ENCODE measurements at places on chromosomes 1 and 21. TPM values are rescaled to one million over a fixed set of nuclear protein-coding genes. Genes with fewer than 3 reads are reported as not detected.

DNA sequence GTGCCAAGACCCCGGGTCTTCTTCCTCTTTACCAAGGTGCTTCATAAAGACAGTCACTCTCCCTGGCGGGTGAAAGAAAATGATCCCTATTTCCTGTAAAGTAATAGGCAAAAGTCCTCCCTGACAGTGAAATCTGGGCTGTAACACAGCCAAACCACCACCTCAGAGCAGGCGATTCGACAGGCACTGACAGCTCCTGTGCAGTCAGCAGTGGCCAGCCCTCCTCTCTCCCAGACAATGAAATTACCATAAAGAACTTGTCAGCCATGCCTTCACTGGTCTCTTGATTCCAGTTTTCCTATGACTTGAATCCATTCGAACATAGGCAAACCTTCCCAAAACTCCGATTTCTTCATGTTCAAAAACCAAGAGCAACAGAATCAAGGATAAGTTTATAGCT, 492.2 kb upstream of the DAB1 start:
- H3K36me3 ChIP-seq = no peaks in the 10 kb centered on the region
- no peaks in the 10 kb centered on the region for H3K27me3 ChIP-seq
- DNase-seq = no peak
- no peaks in the 10 kb centered on the region for H3K4me1 ChIP-seq
- no peak overlapping the region for H3K4me3 ChIP-seq

- no peak overlapping the region for H3K4me3 ChIP-seq
- H3K27me3 ChIP-seq = no peaks in the 10 kb centered on the region
- no peak for DNase-seq
- no peaks in the 10 kb centered on the region for H3K36me3 ChIP-seq
- H3K4me1 ChIP-seq = no peaks in the 10 kb centered on the region
Measured at GRCh38 chr21:31334648-31335121, 9.4 kb downstream of the TIAM1 start.

DNA sequence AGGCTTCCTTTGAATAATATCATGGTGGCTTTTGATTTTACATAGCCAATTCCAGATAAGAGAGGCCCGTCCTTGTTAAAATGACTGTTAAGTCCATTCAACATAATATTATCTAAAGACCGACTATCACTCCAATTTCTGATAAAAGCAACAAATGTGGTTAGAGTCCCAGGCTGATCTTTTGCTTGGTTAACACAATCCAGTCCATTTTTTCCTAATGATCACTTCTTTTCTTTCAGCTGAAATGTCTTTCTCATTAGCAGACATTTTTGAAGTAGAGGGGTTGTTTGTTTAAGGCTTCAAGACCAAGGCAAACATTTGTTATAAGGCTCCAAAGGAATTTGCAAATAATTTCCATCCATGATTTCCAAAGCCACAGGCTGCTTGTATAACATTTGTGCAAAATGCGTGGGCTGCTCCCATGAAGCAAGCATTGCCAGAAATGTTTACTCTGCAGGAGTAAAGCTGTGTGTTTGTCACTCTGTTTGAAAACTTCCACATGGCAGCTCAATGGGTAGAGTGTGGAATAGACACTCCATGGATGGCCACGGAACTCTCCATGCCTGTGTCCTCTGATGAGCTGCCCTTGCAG, 111.5 kb downstream of the PSMG1 start:
- no peak overlapping the region for H3K4me3 ChIP-seq
- no peak for DNase-seq
- peaks cover 24% of the 10 kb centered on the region for H3K4me1 ChIP-seq
- no peaks in the 10 kb centered on the region for H3K36me3 ChIP-seq
- peak overlapping the region; percentile 71 for H3K27ac ChIP-seq
- no peaks in the 10 kb centered on the region for H3K27me3 ChIP-seq

CCDC30 gene
- total RNA-seq = 7.0 TPM

ATAD3B gene
- total RNA-seq = 23.9 TPM

DNA sequence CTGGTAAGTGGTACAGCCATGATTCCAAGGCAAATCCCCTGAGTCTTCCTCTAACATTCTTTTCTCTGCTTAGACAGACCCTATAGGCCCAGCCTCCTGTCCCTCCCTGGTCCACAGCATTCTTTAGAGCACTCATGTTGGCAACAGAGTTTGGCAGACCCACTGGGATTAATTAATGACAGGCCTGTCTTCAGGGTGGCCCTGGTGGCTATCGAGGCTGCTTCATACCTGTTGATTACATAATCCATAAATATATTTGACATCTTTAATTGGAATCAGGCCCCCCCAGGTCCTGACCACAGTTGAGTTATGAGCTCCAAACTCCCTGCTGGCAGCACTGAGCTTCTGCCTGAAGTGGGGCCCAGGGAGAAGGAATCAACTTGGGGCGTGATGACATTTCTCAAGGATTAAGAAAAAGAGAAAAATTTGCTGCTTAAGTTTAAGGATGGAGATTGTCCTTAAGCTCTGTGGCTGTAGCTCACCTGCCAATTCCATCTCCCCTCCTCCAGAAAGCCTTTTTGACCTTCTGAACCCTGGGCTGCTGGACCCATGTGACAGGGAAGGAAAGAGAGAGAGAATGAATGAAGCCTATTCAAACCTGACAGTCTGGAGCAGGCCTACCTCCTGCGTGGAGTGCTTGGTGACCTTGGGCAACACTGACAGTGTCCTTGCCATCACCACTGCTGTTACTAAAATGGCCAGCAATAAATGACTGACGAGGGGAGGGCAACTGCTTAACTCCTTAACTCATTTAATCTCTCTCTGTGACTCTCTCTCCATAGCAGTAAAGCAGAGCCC, 156.6 kb downstream of the TRABD2B start:
- no peaks in the 10 kb centered on the region for H3K4me1 ChIP-seq
- H3K27ac ChIP-seq = no peak overlapping the region
- no peaks in the 10 kb centered on the region for H3K27me3 ChIP-seq
- H3K36me3 ChIP-seq = no peaks in the 10 kb centered on the region
- no peak for DNase-seq

GBP3 gene
- 47.1 TPM for total RNA-seq

DNA sequence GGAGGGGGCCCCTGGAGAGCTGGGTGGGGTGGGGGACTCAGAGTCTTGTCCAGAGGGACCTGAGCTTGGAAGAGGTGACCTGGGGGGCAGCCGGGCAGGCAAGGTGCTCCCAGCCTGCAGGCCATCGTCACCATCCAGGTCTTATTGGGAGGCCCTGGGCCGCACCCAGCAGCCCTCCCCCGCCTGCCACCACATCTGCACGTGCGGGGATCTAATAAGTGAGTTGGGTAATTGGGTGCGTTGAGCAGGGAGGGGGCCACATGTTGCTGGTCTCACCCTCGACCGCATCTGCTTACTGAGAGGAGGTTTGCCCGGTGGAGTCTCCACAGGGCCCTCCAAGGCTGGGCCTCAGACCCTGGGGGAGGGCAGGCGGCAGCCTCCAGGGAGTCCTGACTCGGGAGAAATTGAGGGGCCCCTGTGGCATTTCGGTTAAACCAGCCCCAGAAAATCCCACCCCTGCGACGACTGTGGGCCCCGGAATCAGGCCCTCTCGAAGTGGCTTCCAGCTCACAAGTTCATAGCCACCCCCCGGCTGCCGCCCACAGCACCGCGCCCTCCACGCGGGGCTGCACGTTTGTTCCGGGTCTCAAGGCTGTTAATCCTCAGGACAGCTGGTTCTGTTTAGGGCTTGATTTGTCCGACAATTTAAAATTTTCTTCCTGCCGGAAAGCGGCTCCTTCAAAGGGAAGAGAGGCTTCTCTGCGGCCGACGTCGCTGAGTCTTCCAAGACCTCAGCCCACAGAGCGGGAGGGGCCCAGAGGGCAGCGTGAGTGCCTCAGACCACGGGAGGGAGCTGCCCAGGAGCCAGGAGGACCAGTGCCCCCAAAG, 14.7 kb upstream of the COL6A2 start:
- peaks cover 3% of the 10 kb centered on the region for H3K4me1 ChIP-seq
- no peak overlapping the region for H3K4me3 ChIP-seq
- DNase-seq = peak; percentile 80
- H3K27ac ChIP-seq = no peak overlapping the region

DNA sequence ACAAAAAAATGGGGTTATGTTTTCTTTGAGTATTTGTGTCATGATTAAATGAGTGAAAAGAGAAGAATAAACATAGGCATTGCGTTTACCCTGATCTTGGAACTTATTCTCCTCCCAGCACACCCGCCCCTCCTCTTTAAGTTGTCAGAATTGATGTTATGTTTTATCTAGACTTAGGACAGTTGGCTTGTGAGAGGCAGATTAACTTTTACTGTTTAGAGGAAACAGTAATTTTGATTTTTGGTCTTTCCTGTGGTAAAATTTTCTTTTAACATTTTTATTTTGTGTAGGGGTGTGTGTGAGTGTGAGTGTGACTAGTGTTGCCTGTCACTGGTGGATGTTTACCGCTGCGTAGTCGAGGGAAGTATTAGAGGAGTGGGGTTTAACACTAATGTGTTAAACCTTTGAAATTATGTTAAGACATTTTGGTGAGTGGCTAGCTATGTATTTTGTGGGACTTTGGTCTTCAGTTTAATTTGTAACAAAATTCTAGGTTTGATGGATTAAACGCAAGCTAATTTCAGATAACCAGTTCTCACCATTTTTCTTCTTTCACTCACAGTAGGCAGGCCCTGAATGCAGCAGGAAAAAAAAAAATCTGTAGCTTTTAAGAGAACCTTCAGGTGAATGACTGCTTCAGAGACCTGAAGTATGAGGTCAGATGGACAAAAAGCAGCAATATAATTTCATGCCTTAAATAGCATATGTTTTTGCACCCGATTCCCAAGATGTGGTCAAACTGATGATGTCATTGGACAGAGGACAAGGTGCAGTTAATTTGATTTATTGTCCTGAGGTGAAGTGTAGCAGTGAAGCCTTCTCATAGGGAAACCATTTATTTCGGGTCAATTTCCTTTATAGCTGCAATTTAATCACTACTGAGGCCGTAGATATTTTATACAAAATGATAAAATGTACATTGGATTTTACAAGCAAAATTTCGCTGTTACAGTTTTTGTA, 2.7 kb downstream of the POU2F1 start:
- H3K36me3 ChIP-seq = no peaks in the 10 kb centered on the region
- no peak for DNase-seq
- H3K27ac ChIP-seq = peak overlapping the region; percentile 98
- no peak overlapping the region for H3K4me3 ChIP-seq
- H3K27me3 ChIP-seq = no peaks in the 10 kb centered on the region
- H3K4me1 ChIP-seq = peaks cover 29% of the 10 kb centered on the region

DNA sequence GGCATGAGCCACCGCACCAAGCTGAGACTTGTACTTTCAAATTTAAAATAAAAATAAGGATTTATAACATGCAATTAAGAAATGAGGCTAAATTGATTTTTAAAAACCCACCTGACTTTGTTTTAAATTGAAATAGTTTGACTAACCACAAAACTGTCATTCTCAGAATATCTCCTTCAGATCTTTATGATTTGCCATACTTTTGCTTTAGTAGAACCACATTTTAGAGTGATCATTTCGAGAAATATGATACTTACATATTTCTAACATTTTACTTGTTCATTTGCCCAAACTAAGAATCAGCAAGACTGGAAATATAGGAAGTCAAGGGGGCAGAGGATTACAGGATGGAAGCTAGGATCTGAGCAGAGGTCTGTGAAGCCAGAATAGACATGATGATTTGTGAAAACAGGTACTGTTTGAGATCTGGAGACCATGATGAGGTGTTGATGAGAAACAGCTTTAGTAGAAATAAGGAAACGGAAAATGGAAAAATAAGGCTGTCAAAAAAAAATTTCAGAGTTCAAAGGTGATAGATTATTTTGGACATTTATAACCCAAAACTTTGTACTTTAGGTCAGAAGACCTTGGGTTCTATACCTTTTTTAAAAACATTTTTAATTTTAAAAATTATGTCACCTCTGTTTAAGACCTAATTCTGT, 44.8 kb downstream of the GIPC2 start:
- no peaks in the 10 kb centered on the region for H3K27me3 ChIP-seq
- H3K27ac ChIP-seq = no peak overlapping the region
- H3K4me3 ChIP-seq = no peak overlapping the region
- H3K4me1 ChIP-seq = no peaks in the 10 kb centered on the region
- DNase-seq = no peak

- H3K4me1 ChIP-seq = no peaks in the 10 kb centered on the region
- DNase-seq = no peak
- no peak overlapping the region for H3K4me3 ChIP-seq
- H3K27ac ChIP-seq = no peak overlapping the region
- no peaks in the 10 kb centered on the region for H3K36me3 ChIP-seq
Measured at GRCh38 chr1:44701141-44701573, 26.6 kb downstream of the ARMH1 start.

GRCh38 chr1:41226815-41227434, 15.2 kb downstream of the SCMH1 start:
- H3K4me1 ChIP-seq = peaks cover 16% of the 10 kb centered on the region
- H3K4me3 ChIP-seq = no peak overlapping the region
- H3K27ac ChIP-seq = no peak overlapping the region
- no peaks in the 10 kb centered on the region for H3K27me3 ChIP-seq
- no peaks in the 10 kb centered on the region for H3K36me3 ChIP-seq
- no peak for DNase-seq

- DNase-seq = no peak
- H3K27me3 ChIP-seq = no peaks in the 10 kb centered on the region
- H3K4me1 ChIP-seq = no peaks in the 10 kb centered on the region
- no peak overlapping the region for H3K27ac ChIP-seq
- no peak overlapping the region for H3K4me3 ChIP-seq
Measured at GRCh38 chr1:198107091-198107501, 49.7 kb upstream of the NEK7 start.

- H3K4me3 ChIP-seq = no peak overlapping the region
- peak overlapping the region; percentile 27 for H3K27ac ChIP-seq
- peaks cover 17% of the 10 kb centered on the region for H3K4me1 ChIP-seq
- H3K36me3 ChIP-seq = no peaks in the 10 kb centered on the region
- no peaks in the 10 kb centered on the region for H3K27me3 ChIP-seq
- no peak for DNase-seq
Measured at GRCh38 chr1:204115116-204115515, 36.7 kb downstream of the ETNK2 start.

- no peaks in the 10 kb centered on the region for H3K36me3 ChIP-seq
- peaks cover 16% of the 10 kb centered on the region for H3K4me1 ChIP-seq
- no peak overlapping the region for H3K4me3 ChIP-seq
- DNase-seq = no peak
- H3K27me3 ChIP-seq = no peaks in the 10 kb centered on the region
Measured at GRCh38 chr21:34983680-34984086, 65.4 kb downstream of the RUNX1 start.

GRCh38 chr1:13970631-13971247, 270.8 kb downstream of the PRDM2 start:
- no peaks in the 10 kb centered on the region for H3K4me1 ChIP-seq
- H3K27me3 ChIP-seq = no peaks in the 10 kb centered on the region
- H3K4me3 ChIP-seq = no peak overlapping the region
- no peaks in the 10 kb centered on the region for H3K36me3 ChIP-seq
- H3K27ac ChIP-seq = no peak overlapping the region

DNA sequence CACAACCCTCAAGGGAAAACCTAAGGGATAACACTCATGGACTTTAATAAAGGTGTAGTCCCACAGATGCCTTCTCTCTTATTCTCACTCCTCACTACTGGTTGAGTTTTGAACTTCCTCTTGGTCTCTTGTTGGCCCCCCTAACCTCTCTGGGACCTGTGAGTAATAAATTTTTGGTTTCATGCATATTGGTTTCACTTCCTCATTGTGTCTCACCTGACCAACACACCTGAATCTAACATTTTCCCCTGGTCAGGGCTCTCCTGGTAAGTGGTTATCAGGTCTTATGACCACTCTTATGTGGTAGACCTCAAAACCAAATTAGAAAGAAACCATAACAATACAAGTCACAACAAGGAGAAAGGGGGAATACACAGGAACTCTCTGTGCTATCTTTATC, 60.5 kb upstream of the PRMT6 start:
- no peak overlapping the region for H3K4me3 ChIP-seq
- H3K27ac ChIP-seq = no peak overlapping the region
- H3K36me3 ChIP-seq = no peaks in the 10 kb centered on the region
- no peaks in the 10 kb centered on the region for H3K27me3 ChIP-seq

DHX9 gene
- 53.4 TPM for total RNA-seq

GRCh38 chr1:108072776-108073175, 107.8 kb upstream of the VAV3 start:
- no peak overlapping the region for H3K4me3 ChIP-seq
- H3K27ac ChIP-seq = no peak overlapping the region
- DNase-seq = no peak
- peaks cover 6% of the 10 kb centered on the region for H3K4me1 ChIP-seq
- no peaks in the 10 kb centered on the region for H3K27me3 ChIP-seq

Data from upper lobe of left lung (tissue), 6 donors.